ENCODE measurements at places on chromosomes 1 and 21.

GRCh38 chr1:247243524-247244137 lies 12.2 kb upstream of the VN1R5 start:
- no peak for DNase-seq

DNA sequence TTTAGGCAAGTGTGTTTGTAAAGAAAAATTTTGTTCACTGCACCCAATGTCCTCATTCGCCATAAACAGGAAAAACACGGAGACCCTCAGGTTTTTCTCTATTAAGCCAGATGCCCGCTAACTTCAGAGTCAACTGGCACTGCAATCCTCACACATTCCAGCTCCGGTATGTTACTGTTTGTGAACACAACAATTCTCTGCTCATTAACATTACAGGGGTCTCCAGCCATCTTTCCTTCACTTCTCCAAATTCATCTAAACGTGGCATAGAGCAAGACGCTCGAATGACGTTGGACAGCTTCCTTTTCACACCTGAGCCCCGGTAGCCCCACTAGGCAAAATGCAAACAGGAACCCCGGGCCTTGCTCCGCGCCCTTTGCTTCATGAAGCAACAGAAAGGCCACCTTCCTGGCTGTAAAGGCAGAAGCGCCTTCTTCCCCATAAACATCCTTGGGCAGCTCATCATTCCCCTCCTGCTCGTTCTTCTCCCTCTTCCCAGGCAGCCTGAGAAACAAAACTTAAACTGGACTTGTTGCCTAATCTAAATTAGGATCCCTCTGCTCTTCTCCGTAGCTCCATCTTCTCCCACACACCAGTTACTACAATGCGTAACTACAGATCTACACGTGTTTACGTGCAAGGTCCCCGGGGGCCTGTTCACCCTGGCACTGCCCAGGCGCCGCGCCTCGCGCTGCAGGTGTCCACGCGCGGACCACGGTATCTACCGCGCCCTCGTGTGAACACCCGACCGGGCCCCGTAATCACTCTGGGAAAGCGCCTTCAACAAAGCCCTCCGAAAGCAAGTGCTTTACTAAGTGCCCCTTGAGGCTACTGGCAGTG lies 1.2 kb downstream of the LBR start:
- DNase-seq: no peak

DNA sequence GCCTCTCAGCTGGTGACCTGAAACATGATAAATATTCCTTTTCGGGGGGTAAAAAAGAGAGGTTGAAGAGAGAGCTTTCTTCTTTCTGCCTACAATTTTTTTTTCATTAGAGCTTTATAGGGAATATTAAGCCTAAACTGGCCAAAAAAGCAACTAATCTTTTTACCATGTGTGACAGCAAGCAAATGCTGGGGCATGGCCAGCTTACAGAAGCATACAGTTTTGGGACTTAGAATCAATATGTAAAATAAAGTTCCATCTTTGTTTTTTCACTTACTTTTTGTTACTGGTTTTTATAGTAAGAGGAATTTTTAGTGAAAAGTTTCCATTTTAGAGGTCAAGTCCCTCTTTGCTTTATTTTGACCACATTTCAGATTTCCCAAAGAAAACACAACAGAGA lies 301.2 kb upstream of the DEPDC1 start:
- DNase-seq: no peak

- no peak for DNase-seq
Measured at GRCh38 chr1:228225165-228225710, 17.4 kb downstream of the OBSCN start.

All from epithelial cell of prostate (primary cell).